ENCODE measurements at places on chromosomes 12 and 14.
A peak's percentile ranks its signal among the peaks of the same experiment; 100 is the strongest.

GRCh38 chr12:33596061-33596460 lies 156.4 kb upstream of the SYT10 start:
- DNase-seq = no peak

- DNase-seq = no peak
Observed at GRCh38 chr12:20268121-20268732, 100.1 kb upstream of the PDE3A start.

GRCh38 chr12:117143008-117143532 lies 43.9 kb upstream of the TESC start:
- no peak for DNase-seq

DNA sequence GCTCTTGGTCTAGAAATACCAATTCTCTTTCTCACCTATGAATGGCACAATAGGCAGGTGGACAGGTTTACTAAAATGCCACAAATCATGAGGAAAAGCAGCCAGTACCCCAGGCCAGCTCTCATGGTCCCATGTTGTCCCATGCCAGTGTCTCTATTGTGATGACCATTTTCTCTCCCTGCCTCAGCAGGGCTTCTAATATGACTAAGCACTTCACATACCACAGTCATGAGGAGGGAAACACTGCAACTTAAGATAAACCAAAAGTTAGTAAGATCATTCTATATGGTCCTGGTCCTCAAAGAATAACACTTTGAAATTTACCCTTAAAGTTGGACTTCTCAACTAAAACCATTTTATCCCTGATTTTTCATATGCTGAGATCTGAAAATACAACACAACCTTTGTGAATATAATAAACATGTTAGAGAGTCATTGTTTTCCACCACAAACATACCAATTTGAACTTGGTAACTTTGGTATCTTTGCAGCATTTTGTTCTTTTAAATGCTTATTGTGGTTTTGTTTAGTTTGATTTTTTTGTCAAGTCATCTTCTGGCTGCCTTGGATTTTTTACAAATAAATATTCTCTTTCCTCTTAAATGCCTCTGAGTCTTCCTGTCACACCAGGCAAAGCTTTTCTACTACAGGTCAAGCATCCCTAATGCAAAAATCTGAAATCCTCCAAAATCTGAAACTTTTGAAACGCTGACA lies 3.6 kb downstream of the TTC5 start:
- no peak for DNase-seq

DNA sequence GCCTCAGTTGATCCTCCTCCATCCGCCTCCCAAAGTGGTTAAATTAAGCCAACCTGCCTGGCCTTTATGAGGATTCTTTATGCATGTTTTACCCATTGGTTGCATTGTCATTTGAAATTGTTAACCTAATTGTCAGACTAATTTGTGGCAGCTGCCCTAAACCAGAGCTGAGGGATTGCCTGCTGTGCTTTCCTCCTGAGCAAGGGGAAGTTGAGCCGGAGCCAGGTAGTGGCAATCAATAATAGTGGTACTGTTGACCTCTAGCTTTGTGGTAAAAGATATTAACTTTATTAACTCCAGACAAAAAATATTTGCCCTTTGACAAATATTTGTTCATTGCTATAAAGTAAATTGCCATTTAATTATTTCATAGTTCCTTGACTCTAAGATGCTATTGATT lies 5.6 kb upstream of the HEBP1 start:
- DNase-seq = no peak

GRCh38 chr12:106138633-106139421 lies at the start of gene NUAK1:
NUAK1 (minus strand) TSS chr12:106138954; CDS start chr12:106138653, 301 bp downstream.
- peak; percentile 11 for DNase-seq

DNA sequence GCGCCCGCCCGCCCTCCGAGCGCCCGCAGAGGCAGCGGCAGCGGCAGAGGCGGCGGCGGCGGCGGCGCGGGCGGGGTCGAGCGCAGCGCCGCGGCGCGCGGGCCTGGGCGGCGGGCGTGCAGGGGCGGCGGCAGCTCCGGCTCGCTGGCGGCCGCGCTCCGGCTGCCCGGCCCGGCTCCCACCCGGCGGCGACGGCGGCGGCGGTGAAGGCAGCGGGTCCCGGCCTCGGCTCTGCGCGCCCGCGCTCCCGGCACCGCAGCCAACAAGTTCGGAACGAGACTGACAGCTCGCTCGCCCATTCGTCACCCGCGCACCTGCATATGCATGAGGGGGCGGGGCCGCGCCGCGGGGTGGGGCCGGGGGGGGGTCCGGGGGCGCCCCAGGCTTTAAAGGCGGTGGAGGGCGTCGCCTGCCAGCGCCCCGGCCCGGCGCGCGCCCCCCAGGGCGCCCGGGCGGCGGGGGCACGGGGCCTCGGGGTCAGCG lies at the start of gene JAG2:
TSS of gene JAG2 (minus strand) at position 281 of the 483 bp plus-strand sequence. CDS start 356 bp downstream, outside the sequence.
- DNase-seq = no peak

DNA sequence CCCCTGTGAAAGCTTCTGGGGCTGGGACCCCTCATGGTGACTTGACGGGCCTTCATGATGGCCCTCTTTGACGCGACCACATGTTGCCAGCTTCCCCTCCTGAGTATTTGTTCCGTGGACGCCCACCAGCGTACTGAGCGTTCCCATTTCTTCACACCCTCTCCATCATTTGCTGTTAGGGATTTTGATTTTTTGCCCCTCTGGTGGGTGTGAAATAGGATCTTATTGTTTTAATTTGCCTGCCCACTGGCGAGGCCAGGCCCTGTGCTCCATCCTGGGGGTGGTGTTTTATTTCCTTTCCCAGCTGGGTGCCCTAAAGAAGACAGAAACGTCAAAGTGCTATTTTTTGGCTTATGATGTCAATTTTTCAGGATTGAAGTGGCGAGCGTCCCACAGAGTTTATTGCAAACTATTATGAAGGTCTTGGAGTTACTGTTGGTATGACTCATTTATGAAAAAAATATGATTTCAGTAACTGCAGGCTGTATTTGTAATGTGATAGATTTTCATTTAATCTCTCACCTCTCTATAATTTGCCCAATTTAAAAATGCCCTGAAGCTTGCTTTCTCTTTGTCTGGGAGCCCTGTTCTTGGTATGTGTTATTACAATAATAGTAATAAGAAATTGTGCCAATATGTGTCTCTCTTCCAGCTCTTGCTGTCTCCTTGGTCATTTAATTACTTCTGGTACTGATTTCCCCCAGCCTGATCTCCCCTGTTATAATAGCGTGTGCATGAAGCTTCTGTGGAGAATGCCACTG lies 99.6 kb downstream of the SLC25A47 start:
- no peak for DNase-seq

DNA sequence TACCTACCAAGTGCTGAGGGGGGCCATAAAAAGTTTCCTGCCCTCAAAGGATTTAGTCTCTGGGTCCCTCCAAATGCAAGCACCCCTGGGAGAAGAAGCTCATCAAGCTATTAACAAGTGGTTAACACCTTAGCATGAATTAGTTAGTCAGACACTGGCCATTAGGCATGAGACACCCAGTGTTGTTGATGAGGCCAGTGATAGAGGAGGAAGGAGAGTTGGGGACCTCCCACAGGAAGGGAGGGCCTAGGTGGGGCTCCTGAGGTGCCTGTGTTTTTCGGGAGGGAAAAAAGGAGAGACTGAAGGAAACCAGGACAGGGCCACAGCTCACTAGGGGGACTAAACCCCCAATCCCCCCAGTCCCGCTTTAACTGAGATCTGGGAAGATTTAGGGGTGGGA lies 4.5 kb upstream of the KRT71 start:
- no peak for DNase-seq

DNA sequence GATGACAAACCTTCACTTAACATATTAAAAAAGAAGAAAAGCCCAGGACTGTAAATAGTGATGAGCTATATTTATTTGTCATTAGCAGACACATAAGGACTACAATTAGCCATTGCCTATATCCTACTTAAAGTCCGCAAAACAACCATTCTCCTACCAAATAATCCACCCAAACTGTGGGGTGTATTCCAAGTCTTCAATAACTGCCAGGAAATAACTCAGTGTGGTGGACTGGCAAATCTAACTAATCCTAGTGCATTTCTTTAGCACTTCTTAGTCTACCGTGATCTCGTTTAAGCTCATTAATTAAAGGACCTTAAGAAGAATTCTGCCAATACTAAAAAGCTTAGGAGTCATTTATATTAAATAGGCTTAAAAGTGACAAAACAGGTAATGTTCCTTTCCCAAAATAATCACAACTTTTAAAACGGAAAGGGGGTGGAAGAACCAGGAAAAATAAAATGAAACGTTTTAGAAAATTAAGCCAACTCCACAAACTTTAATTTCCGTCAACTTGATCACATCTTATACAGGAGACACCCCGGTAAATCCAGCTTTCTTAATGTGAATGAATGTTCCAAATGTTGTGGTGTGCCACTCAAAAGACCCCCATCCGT lies 1.8 kb downstream of the NOVA1 start:
- no peak for DNase-seq

- no peak for DNase-seq
Observed at GRCh38 chr12:18165422-18165871, 75.5 kb upstream of the RERGL start.

GRCh38 chr12:14828892-14829291 lies 14.4 kb downstream of the ART4 start:
- DNase-seq = no peak

GRCh38 chr12:68886636-68887572 lies 46.1 kb downstream of the CPM start:
- DNase-seq = no peak

Measured in naive thymus-derived CD8-positive, alpha-beta T cell (primary cell).